Endodermal cell (in vitro differentiated cells): ENCODE measurements at places on chromosomes 2 and 18. TPM values are rescaled to one million over a fixed set of nuclear protein-coding genes. Genes with fewer than 3 reads are reported as not detected.

NT5C1B gene
- total RNA-seq = not detected in 3 replicates

METTL8 gene
- total RNA-seq = 12.5 to 25.7 TPM (median 20.3 TPM) in 3 replicates

ARHGAP25 gene
- 0.63 to 1.9 TPM (median 0.82 TPM) in 3 replicates for total RNA-seq

FBXO48 gene
- total RNA-seq = 0.77 to 1.9 TPM (median 1.5 TPM) in 3 replicates

NR4A2 gene
- total RNA-seq = 1.2 and 1.4 TPM in 2 replicates

RUFY4 gene
- total RNA-seq = 0.35 TPM in 1 of 2 replicates, not detected in the other

SOS1 gene
- 21.2 to 41.3 TPM (median 34.0 TPM) in 3 replicates for total RNA-seq

CYS1 gene
- 0.27 and 0.44 TPM in 2 replicates for total RNA-seq

ATP6V1B1 gene
- total RNA-seq = 0.33 TPM in 1 of 3 replicates, not detected in the others

ACTG2 gene
- 1.6 and 3.1 TPM in 2 replicates for total RNA-seq

STAT4 gene
- 2.9 and 3.2 TPM in 2 replicates for total RNA-seq

DSG1 gene
- not detected in 3 replicates for total RNA-seq

CD8B2 gene
- total RNA-seq = not detected in 3 replicates

SANBR gene
- total RNA-seq = 24.8 and 27.8 TPM in 2 replicates

CTLA4 gene
- not detected in 2 replicates for total RNA-seq

GRCh38 chr18:63175264-63175663, 144.3 kb downstream of the BCL2 start:
- DNase-seq = no peak

DNA sequence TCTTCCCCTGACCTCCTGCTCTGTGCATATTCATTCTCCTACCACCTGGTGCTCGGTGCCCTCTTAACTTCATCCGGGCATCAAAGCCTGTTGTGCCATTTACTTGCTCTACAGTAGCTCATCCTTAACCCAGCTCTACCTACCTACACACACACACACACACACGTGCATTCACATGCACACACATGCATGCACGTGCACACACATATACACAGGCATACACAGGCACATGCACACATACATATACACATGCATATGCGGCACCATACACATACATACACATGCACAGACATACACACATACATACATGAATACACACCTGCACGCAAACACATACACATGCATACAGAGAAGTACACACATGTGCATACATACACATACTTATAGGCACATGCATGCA, 14.5 kb downstream of the MAL start:
- no peak for DNase-seq

GRCh38 chr2:188675391-188676009, 298.7 kb upstream of the COL3A1 start:
- DNase-seq = no peak

DNA sequence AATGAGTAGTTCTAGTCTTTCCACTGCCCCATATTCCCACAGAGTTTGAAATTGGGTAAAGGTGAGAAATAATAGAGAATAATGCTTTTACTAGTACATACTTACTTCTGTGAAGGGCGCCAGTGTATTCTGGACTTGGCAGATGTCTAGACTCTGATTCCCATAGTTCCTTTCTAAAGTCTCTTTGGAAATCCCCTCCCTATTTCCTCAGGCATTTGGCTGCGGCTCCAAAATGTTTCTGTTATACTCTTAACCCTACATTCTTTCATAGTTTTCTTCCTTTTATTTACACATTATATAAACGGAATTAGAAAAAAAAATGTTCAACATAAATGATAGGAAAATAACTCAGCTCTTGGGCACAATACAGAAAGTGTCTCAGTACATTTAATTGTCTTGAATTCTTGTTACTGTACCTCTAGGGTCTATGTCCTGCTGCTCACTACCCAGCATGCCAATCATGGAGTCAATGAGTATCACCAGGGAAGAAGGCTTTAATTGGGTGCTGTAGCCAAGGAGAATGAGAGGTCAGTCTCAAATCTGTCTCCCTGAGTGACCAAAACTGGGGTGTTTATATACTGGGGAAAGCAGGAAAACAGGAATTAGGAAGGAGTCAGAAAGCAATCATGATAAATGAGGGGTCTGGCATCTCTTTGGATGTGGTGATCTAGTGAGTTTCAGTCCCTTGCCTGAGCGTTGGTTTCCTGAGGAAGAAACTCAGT, 147.8 kb upstream of the MMADHC start:
- DNase-seq = no peak

GRCh38 chr2:3956406-3956805, 253.0 kb downstream of the DCDC2C start:
- DNase-seq = no peak

GRCh38 chr2:2083113-2083758, 247.8 kb downstream of the MYT1L start:
- no peak for DNase-seq

DNA sequence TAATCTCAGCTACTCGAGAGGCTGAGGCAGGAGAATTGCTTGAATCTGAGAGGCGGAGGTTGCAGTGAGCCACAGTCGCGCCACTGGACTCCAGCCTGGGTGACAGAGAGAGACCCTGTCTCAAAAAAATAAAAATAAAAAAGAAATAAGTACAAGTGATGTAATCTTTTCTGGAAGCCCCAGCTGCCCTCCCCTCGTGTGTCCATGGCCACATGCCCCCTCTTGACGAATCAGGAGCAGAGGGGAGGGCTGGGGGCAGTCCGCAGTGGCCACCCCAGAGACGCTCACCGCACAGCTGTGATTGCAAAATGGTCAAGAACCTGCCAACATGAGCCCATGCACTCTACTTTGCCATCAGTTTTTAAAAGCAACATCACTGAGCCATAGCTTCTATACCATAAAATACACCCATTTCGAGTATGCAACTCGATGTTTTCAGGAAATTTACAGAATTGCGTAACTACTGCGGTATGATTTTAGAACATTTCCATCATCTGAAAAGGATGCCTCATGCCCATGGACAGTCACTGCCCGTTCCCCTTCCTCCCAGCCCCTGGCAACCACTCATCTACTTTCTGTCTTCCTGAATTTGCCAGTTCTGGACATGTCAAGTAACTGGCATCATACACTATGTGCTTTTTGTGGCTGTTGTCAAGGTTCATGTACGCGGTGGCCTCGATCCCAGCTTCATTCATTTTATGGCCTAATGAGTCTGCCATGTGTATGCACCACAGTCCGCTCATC, 88.1 kb downstream of the NDUFA10 start:
- DNase-seq = peak; percentile 17

DNA sequence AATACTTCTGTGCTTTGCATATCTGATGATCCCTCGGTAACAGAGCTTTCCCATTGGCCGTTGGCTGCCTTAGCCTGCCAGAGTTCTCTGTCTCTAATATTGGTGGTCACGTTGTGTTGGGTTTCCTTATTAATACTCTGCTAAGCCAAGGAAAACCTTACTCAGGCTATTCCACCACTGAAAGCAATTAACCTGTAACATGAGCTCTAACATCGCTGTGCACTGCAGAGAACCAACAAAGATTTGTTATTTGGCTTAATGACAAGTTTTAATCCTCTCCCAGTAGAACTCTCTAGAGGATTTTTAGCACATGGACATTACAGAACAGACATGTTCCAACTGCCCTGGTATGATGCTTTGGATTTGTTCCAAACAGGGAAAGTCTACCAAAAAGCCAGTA, 825.9 kb upstream of the POU3F3 start:
- no peak for DNase-seq
